NAMALWA (cell line): ENCODE measurements at places on chromosomes 4 and X.
A peak's percentile ranks its signal among the peaks of the same experiment; 100 is the strongest.

GRCh38 chrX:125786316-125786715 lies 379.8 kb downstream of the DCAF12L2 start:
- no peak for DNase-seq

GRCh38 chr4:3605491-3605890 lies 73.3 kb upstream of the LRPAP1 start:
- DNase-seq: no peak

DNA sequence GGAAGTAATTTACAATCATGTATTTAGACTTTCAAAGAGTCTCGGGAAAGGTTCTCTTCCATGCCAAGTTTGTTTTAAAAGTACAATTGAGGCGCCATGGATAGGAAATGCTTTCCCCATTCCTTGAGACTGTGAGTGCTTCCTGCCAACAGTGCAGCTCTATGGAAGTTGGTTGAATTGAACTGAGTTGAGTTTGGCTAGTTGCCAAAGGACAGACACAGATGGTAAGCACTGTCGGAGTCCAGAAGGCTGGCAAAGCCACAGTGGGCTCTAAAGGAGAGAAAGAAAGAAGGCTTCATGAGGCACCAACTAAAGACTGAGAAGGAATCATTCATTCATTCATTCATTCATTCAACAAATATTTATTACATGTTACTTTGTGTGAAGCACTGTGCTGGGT lies 4.3 kb upstream of the KCNE5 start:
- no peak for DNase-seq

- no peak for DNase-seq
Measured at GRCh38 chr4:78459327-78459726, 92.2 kb upstream of the ANXA3 start.

GRCh38 chr4:22962295-22962694 lies 269.6 kb downstream of the GBA3 start:
- peak; percentile 30 for DNase-seq

DNA sequence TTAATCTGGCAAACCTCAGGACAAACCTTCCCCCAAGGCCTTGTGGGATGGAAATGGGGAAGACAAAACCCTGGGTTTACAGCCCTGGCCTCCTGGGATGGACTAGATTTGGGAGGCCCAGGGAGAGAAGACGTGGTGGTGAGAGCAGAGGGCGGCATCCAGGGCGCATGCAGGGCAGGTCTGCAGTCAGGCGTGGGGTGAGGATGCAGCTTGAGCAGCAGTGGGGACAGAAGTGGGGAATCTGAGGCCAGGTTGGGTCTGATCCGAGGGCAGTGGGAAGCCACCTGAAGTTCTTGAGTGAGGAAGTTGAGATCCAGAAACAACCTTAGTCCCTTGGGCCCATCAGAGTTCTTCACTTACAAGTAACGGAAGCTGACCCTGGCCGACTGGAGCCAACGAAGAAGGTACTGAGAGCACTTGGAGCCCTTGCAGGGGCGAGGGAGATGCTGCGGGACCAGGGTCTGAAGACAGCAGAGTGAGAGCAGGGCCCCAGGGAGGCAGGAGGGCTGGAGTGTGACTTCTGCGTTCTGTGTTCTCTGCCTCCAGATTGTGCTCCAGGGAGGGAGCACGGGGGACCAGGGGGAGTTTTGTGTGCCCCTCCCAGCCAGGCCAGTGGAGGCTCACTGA lies 42.0 kb upstream of the GPR78 start:
- DNase-seq: no peak

DNA sequence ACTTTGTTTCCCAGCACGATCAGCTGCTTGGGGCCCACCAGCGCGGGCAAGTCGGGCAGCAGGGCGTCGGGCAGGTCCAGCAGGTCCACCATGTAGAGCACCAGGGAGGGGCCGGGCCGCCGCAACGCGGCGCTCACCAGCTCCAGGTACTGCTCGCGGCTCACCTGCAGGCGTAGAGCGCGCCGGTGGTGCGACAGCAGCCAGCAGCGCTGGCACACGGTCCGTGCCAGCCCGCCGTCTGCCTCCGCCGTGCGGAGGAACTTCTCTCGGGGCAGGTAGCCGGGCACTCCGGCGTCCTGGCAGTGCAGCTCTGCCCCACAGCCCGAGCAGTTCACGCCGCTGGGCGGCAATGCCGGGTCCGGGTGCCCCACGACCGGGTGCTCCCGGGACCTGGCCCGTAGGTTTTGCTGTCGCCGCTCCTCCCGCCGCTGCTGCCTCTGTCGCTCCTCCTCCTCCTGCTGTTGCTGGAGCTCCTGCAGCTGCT lies 527 bp downstream of the NOA1 start:
- no peak for DNase-seq

DNA sequence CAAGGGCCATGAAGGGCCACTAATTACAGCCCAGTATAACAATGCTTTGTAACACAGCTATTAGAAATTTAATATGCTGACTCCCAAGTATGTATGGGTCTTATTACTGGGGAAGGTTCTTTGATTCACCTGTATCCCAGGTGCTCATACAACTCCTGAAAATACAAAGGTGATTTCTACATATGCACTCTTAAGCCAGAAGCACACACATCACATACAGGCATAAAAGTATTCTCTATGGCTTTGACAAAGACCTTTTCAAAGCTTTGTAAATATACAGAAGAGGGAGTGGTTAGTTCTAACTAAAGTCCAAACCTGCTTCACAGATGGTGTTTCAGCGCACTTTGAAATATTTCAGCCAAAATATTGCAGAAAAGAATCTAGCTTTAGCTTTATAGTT lies 191.5 kb downstream of the SNCA start:
- no peak for DNase-seq

- DNase-seq: no peak
Measured at GRCh38 chrX:68675571-68675970, 28.1 kb downstream of the STARD8 start.

DNA sequence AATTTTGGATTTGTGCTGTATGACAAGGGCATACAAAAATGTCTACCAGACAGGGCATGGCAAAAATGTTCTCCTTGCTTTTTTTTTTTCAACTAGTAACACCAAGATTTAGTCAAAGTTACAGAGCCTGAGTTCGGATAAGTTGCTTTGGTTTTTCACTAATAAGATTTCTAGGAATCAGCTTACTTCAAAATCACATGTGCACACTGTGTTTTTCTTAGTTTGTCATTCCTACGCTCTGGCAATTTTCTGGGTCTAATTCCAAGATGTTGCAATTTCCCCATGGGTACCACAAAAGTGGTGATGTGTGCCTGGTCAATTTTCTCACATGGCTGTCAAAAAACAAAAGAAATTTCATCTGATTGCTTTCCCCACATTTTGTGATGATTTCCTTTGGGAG lies 6.3 kb downstream of the C1QTNF7 start:
- DNase-seq: no peak

DNA sequence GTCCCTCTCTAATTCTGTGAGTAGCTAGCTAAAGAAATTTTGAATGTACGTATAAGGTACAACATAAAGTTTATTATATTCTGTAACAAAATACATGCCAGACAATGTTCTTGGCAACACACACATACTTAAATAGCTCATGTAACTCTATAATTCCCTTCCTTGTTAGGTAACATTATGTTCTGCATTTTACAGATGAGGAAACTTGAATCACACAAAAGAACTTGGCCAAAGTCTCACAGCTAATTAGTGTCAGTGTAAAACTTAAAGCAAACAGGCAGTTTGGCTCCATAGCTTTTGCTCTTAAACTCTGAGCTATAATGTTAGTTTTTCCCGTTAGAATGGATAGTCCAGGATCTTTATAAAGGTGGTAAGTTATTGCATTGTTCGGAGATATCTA lies 1091.8 kb upstream of the SLIT2 start:
- no peak for DNase-seq

DNA sequence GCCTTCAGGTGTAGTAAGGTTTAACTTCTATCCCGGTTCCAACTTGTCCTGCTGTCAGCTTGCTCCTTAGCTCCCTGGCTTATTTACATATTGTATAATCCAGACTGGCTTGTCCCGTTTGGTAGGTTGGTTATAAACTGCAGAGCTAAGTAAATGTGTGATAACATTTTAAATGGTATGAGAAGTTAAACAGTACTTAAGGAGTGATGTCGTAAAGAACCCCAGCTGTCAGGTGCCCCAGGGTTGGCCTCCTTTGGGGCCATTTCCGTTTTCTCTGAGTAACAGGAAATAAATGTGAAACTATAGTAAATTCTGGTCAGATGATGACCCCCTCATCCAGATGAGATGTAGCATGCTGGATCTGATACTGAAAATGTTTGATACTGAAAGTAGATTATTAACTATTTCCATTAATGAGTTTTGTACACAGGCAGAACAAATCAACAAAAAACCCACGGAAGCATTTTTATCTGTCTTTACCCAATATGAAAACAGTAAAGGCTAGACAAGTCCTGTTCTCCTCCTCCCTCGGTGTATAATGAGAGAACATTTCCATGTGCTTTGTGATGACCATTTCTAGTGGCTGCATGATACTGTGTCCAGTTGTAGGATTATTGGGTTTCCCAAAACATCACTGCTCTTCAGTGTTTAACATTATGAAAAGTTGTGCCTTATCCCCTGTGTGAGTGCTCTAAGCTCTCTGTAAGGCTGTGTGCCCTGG lies 22.4 kb downstream of the GAB1 start:
- DNase-seq: peak; percentile 94

GRCh38 chr4:78951862-78952472 lies 12.7 kb upstream of the PAQR3 start:
- peak; percentile 74 for DNase-seq

GRCh38 chr4:105895583-105896460 lies 551 bp downstream of the NPNT start:
- DNase-seq: no peak

- DNase-seq: no peak
Measured at GRCh38 chr4:56976283-56976836, 1.0 kb downstream of the NOA1 start.

- no peak for DNase-seq
Measured at GRCh38 chrX:57565198-57565597, 26.6 kb upstream of the ZXDB start.

DNA sequence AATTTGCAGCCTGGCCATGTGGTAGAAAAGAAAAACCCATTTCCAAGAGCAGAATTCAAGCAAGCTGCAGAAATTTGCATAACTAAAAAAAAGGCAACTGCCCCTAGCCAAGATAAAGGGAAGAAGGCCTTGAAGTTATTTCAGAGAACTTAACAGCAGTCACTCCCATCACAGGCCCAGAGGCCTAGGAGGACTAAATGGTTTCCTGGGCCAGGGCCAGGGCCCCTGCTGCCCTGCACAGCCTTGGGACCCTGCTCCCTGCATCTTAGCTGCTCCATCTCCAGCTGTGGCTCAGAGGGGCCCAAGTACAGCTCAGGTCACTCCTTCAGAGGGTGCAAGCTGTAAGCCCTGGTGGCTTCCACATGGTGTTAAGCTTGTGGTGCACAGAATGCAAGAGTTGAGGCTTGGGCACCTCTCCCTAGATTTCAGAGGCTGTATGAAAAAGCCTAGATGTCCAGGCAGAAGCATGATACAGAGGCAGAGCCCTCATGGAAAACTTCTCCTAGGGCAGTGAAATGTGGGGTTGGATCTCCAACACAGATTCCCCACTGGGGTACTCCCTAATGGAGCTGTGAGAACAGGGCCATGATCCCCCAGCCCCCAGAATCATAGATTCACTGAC lies 6.7 kb upstream of the MID2 start:
- peak; percentile 1 for DNase-seq

DNA sequence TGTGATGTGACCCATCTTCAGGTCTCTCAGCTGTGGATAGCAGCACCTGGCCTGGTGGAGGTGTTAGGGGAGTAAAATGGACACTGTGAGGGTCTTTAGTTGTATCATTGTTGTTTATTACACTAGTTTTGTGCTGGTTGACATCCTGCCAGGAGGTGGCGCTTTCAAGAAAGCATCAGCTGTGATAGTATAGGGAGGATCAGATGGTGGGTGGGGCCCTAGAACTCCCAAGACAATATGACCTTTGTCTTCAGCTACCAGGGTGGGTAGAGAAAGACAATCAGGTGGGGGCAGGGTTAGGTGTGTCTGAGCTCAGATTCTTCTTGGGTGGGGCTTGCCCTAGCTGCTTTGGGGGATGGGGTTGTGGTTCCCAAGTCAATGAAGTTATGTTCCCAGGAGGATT lies 162.8 kb downstream of the PPP1R2C start:
- peak; percentile 37 for DNase-seq

- DNase-seq: no peak
Measured at GRCh38 chr4:179872755-179873154, 2370.4 kb upstream of the TENM3 start.

GRCh38 chr4:143356493-143356892 lies 19.8 kb downstream of the GAB1 start:
- DNase-seq: peak; percentile 90

GRCh38 chrX:153744210-153745066 lies 19.6 kb upstream of the PLXNB3 start:
- no peak for DNase-seq

DNA sequence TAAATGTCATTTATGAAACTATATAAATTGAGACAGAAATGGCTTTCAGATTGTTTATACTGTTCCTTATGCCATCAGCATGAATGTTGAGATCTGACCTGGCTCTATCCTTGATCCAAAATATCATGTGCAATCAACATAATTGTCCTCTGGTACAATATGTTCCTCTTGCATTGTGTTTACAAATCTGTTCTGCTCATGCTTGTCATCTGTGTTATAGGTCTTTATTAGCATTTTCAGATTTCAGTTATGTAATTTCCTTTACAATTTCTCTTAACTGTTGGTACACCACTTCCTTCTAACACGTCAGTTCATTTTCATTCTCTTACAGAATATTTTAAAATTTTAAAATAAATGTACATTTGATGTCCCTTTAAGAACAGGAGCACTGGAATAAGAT lies 1.6 kb downstream of the HPGD start:
- no peak for DNase-seq

- no peak for DNase-seq
Measured at GRCh38 chr4:140003876-140004548, 150.0 kb downstream of the MAML3 start.

- DNase-seq: no peak
Measured at GRCh38 chr4:109614466-109614865, 54.4 kb downstream of the MCUB start.

DNA sequence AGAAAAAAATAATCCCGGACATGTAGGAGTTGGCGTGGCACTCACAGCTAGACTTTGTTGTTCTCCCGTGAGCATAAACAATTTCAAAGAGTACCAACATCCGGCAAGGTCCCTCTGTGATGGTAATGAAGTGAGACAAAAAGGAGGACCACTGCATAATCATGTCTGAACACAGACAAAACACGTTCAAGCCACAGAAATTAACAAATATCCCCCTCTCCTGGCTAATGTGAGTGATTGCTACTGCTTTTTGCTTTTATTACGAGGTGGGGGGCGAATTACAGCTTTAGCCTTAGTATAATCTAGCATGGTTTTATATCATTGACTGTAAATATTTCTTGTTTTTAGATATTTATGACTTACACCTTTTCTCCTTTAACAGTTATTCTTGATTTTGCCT lies 118.5 kb downstream of the PLS3 start:
- peak; percentile 51 for DNase-seq

GRCh38 chr4:5979981-5980380 lies 38.2 kb downstream of the C4orf50 start:
- no peak for DNase-seq

- DNase-seq: no peak
Measured at GRCh38 chr4:124790471-124790870, 77.9 kb upstream of the ANKRD50 start.

- DNase-seq: no peak
Measured at GRCh38 chr4:139279760-139280620, at the start of gene MGARP. TSS of gene MGARP (minus strand) at chr4:139280225. CDS start at chr4:139280158, 67 bp downstream.

GRCh38 chr4:185820146-185821028 lies 8.4 kb upstream of the SORBS2 start:
- DNase-seq: no peak
